ENCODE measurements at places on chromosomes 6 and 20.

DNA sequence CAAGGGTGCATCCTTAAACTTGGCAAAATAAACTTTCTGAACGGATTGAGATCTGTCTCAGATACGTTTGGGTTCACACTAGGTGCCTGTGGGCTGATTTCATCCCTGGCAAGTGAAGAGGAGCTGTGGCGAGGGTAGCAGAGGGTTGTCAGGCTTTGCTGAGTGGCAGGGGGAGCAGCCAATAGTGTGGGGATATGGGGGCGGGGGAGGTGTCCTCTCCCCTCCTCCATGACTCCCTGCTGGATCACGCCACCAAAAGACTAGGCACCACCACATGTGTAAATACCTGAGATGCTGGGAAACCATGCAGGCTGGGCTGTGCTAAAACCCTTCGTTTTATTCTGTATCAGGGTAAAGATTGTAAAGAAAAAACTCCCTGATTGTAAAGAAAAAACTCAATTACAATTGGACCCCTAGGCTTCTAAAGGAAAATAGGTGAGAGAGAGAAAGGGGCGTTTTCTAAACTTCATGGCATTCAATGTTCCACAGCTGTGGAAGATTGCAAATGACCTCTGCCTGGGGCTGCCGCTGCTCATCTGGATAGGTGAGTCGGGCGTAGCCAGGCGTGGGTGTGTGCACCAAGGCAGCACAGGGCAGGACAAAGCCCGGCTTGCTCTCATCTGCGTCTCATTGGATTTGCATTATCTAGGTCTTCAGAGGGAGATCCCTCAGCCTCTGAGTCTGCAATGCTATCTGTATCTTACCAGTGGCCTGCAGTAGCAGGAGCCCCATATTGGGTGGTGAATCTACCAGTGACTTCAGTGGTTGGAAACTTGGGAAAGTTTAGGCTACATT, 26.9 kb upstream of the ADTRP start:
- no peak for DNase-seq

DNA sequence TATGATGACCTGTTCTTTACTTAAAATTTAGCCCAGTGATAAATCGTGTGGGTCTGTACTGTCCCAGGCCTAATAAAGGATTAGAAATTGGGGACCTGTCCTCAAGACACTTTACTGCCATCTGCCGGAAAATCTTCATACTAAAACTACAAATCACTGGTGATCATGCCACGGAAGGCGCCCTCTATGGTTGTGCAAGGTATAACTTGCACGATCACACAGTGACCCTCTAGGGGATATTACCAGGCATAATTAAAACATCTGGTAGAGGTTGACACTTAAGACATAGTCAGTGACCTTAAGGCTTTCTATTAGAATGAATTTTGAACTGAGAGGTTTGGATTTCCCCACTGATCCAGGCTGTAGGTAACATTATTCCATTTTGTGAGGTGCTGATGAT, 172.6 kb downstream of the BMP2 start:
- no peak for DNase-seq

DNA sequence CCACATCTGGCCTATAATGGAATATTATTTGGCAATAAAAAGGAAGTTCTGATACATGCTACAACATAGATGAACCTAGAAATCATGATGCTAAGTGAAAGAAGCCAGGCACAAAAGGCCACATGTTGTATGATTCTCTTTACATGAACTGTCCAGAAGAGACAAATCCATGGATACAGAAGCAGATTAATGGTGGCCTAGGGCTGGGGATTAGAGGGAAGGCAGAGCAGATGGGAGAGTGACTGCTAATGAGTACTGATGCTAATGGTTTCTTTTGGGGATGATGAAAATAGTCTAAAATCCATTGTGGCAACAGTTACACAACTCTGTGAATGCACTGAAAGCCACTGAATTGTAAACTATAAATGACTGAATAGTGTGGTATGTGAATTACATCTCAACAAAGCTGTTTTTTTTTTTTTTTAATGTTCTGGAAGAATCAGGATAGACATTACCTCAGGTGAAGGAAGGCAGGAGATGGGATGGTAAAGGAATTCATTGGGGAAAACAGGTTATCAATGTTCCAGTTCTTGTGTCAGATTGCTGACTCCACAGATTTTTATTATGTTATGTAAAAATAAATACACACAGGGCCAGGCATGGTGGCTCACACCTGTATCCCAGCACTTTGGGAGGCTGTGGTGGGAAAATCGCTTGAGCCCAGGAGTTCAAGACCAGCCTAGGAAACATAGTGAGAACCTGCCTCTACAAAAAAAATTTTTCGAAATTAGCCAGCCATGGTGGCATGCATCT, 8.9 kb upstream of the SOX12 start:
- no peak for DNase-seq

GRCh38 chr6:125957845-125958244, 1.3 kb downstream of the HINT3 start:
- DNase-seq, result no peak

DNA sequence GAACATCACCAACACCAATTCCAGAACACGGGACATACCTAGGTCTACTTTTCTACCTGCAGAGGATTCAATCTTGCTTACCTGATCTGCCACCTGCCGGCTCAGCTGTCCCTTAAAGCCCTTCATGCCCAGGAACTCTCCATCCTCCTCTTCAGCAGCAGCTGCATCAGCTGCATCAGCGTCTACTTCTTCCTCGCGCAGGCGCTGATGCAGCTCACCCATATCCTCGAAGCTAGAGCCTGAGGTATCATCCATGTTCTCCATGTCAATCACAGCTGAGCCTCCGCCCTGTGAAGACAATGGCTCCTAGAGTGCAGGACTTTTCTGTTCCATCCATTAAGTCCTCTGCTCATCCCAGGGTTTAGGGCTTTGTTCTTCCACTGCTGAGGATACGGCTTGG, 918 bp downstream of the YIPF3 start:
- no peak for DNase-seq

GRCh38 chr6:82074556-82074955, 173.0 kb downstream of the IBTK start:
- DNase-seq, result no peak

DNA sequence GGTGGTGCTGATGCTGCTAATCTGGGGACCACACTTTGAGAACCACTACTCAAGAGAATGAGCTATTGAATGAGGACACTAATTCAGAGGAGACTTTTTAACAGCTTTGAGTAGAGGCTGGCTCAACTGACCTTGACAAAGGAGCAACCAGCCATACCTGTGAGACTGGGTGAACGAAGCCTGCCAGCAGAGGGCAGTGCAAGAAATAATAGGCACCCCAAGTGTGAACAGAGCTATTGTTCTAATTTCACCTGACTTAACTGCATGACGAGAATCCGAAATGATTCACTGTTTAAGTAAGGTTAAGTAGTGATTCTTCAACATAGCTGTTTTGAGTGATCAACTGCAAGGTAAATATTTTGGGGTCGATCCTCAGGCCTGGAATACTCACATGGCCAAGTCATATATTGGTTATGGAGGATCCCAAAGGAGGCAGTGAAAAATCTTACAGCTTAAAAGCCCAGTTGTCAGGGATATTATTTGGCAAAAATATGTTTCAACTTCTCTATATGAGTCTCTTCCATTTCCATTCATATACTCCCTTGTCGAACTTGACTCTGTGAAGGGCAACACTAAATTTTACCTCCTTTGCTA, 550.5 kb upstream of the MARCKS start:
- DNase-seq, result no peak

GRCh38 chr20:22475662-22476061, 108.7 kb downstream of the FOXA2 start:
- DNase-seq, result no peak

DNA sequence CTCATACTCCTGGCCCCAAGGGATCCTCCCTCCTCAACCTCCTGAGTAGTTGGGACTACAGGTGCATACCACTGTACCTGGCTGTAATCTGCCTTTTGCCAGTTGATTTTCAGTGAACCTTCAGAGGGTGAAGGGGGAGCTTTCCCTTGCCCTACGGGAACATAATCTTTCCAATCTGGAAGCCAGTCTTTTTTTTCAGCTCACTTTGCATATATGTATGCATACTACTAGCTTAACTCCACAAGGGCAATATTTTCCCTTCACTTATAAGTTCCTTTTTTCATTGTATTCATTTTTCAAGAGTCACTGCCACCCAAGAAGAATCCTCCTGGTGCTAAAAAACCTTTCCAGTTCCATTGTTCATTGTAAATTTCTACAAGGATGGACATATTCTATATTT, 53.4 kb upstream of the GCM1 start:
- DNase-seq, result no peak

DNA sequence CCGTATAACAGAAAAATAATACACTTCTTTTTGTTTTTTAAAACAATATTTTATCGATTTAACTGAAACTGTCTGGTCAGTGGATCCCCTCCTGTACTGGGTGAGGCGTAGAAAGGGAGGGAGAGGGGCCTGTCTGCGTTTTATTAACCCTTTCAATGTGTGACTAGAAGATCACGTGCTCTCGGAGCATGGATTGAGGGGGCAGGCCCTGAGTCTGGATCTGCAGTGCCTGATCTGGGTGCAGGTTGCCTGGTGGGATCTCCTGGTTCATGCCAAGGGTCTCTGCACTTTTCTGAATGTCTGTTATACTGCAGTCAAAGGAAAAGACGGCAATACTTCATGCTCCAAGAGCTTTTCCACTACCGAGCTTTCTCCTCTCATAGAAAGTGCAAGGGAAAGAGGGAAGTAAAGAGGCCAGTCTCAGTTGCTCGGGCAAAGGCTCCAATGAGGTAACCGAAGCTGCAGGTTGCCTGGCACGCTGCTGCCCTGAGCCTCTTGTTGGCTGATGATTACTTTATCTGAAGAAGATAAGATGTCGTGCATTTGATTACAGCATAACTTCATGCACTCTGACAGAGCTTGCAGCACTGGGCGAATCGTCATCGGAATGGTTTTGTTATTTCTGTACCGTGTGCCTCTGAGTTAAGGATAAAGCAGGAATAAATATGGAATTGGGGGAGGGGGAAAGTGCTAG, 167.5 kb upstream of the PMEPA1 start:
- DNase-seq, result no peak

- DNase-seq, result no peak
Observed at GRCh38 chr20:59644371-59644939, 40.1 kb downstream of the PHACTR3 start.

- no peak for DNase-seq
Observed at GRCh38 chr6:68468244-68468884, 166.7 kb upstream of the ADGRB3 start.

DNA sequence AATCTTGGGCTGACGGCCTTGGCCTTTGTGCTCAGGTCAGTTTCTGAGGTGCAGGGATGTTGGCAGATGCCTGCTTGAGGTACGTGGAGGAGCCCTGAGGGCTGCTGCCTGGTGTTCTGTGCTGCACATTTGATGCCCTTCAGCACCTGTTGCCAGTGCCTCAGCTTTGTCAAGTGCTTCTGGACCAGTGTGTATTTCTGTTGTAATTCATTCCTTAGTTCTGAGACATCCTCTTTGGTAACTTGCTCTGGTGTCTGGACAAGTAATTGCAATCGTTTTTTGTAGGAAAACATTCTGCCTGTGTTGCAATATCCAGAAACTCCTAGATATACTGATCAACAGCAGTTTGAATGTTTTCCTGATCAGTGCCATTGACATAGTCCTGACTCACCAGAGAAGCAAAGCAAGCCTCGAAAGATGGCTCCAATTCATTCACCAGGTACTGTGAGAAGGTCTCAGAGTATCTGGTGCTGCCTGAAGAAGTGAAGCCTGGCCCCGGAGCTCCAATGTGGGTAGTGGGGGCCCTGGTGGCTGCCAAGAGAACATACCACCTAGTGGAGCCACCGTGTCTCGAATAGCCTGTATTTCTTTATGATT, 26.7 kb downstream of the ZNF337 start:
- no peak for DNase-seq

- DNase-seq, result no peak
Observed at GRCh38 chr20:17663040-17663399, 19.0 kb downstream of the RRBP1 start.

- no peak for DNase-seq
Observed at GRCh38 chr20:48069596-48069995, 284.3 kb upstream of the SULF2 start.

DNA sequence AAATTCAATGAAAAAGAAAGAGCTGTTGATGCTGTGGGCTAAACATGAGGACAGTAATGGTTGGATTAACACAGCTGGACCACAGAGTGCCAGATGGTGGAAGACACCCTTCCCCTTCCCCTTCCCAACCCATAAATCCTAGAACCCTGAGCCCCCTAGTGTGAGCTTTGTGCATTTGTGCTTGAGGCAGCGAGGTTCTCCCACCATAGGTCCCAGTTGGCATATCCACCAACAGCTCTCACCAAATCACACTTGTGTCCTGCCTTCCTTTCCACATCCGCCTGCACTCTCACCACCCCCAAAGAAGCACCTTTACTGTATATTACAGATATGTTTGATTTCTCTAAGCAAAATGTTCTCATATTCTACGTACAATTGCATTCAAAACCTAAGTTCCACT, 32.8 kb upstream of the HBS1L start:
- no peak for DNase-seq

DNA sequence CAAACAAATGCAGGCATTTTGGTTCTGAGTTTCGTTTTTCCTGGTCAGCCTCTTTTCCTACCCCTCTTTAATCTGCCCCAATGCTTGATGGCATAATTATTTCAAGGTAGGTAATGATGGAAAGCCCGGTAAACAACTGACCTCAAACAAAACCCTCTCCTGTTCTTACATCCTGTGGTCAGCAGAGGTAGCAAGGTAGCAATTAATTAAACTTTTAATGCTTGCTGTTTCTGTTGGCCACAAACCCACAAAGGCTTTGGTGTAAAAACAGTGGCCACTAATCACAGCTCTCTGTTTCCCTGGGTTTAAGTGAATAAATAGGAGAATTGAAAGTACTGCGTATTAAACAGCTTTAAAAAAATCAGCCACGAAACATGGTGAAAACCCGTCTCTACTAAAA, 261.5 kb upstream of the SOX4 start:
- DNase-seq, result no peak

DNA sequence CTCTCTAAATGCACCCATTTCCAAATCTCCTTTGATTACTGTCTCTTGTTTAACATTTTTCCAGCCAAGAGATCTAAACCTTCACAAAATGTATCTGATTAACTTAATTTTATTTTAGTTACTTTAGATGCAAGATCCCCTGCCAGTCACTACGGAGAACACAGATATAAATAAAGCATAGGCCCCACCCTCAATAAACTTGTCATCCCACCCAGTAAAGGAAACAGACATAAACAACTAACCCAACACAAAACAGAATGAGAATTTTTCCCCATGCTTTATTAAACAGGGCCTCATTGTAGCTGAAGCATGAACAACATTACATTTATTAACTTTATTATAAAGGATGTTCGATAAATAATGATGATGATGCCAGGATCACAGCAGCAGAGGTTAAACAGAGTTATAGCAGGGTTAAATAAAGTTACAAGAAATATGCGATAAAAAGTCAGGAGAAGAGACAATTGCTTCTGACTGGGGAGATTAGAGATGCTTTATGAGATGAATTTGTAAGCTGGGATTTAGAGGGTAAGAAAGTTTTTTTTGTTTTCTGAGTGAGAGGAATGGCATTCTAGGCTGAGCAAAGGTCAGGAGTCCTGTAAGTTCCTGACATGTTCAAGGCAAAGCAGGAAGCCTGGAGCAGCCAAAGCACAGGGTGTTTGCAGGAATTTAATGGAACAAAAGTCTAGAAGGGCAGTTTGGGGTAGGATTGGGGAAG, 41.1 kb downstream of the TFAP2A start:
- DNase-seq, result no peak

GRCh38 chr6:106396426-106397220, 36.1 kb downstream of the CRYBG1 start:
- no peak for DNase-seq

- DNase-seq, result no peak
Observed at GRCh38 chr6:90466154-90466940, 120.5 kb downstream of the MAP3K7 start.

- no peak for DNase-seq
Observed at GRCh38 chr6:452301-453067, 60.9 kb downstream of the IRF4 start.

- no peak for DNase-seq
Observed at GRCh38 chr6:112920994-112921393, 573.9 kb downstream of the RFPL4B start.

All from activated CD4-positive, CD25-positive, alpha-beta regulatory T cell treated with anti-CD3 and anti-CD28 coated beads, Interleukin-2, amount 50 U/mL, for 16 hours (primary cell).